Left ventricle myocardium inferior (tissue), 1 donor: ENCODE measurements at places on chromosomes 2 and 18. TPM values are rescaled to one million over a fixed set of nuclear protein-coding genes. Genes with fewer than 3 reads are reported as not detected.

DNA sequence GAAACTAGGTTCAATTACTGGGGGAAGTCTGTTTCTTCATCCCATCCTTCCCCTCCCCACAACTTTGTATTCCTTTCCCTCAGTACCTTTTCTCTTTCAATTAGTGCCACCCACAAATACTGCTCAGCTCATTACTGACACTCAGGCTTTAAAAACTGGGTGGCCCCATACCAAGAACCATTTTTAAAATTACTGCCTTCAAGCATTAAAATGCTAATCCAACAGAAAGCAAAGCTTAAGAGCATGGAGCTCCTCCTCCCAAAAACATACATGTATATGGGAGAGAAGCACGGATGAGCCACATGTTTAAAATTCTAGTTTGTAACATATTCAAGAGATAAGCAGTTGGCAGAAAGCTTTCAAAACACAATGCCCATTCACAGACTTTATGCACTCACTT lies 44.0 kb downstream of the IRS1 start:
- no peak for DNase-seq

GRCh38 chr2:55107436-55107835 lies 57.2 kb upstream of the RTN4 start:
- no peak for DNase-seq

- no peak for DNase-seq
Observed at GRCh38 chr18:79677221-79677620, 2.4 kb upstream of the CTDP1 start.

- no peak for DNase-seq
Observed at GRCh38 chr2:179825494-179825893, 35.9 kb downstream of the ZNF385B start.

DNA sequence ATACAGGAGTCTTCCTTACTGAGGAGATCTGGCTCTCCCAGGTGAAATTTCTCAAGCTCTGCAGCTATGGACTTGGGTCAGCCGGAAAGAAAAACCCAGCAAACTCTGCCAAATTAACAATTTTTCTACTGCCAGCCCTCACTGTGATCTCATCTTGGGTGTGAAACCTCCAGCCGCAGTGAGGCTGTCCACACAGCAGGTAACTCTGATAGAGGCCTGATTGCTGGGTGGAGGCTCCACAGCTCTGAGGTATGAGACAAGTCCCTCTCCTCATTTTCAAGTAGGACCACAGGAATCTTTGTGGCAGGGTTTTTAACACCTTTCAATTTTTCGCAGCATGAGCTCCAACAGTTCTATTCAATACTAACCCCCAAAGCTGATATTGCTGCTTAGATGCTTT lies 430.6 kb upstream of the RAB6C start:
- no peak for DNase-seq

DNA sequence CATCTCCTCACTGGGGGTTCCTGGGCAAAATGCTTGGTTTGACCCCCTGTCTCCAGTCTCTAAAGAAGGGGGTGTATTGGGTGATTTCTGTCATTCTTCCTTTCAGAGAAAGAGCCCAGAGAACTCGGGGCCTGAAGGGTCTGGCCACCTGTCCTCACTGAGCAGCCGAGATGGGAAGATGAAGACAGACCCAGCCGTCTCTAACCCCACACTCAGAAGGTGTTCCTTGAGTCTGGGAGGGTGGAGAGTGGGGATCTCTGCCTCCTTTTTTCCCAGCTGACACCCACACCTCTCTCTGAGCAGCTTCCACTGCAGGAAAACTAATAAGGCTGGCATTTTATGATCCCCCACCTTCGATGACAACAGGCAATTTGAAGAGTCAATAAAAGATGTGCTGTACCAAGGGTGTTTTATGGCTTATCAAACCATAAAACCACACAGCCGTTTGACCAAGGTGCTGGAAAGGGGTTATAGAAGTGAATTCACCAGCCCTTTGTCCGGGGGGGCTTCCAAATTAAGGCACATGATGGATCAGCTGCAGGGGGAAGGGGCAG lies 213.8 kb downstream of the SMAD2 start:
- no peak for DNase-seq

GRCh38 chr2:126719833-126720351 lies 63.9 kb downstream of the GYPC start:
- DNase-seq, result no peak

DNA sequence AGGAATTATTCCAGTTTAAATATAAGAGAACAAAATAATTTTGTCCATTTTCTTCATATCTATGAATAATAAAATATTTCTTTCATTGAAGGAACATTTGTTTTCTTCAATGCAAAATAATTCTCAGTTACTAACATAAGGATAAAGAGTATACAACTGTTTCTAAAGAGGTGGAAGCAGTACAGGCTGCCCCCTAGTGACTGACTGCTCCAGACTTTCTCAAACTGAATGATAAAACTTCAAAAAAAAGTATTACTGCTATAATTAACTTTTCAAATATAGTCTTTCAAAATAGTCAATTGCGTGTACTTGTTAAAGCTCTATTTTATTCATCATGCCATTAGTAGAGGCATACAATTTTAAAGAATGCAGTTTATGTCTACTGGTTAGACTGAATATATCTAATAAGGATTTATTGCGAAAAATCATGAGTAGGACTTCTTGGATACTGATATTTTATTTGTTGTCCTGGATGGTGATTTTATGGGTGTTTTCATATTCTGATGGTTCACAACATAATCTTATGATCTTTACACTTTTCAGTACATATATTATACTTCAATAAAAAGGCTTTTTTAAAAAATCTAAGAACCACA lies 100.1 kb downstream of the WDPCP start:
- DNase-seq, result no peak

- DNase-seq, result no peak
Observed at GRCh38 chr18:7157760-7158159, 40.2 kb upstream of the LAMA1 start.

DNA sequence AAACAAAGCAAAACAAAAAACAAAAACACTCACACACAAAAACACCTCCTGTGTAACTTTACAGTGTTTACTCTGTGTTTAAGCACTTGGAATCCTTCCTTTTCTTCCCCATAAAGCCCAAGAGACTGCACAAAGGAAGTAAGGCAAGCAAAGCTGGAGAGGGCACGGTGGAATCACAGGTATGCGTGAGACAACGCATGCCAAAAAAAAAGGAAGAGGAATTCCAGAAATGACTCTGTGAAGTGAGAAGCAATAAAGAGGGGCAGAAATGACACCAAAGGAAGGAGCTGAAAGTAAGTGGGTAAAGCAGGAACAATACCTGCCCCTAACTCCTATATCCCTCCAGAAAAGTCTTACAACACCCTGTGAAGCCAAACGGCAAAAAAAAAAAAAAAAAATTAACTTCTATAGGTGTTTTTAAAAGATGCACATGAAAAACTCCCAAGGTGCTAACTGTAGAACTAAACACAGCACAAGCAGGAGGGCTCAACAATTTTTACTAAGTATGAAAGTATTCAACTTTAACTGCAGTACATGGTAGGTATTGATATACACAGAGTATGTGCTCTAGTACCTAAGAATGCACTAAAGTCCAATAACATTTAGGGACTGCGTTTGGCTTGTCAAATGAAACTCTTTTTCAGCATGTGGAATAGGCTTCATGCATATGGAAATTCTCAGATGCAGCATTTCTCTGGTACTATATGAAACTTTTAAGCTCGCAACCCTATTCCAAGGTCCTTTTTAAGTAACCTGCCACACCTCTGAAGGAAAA lies 9.1 kb downstream of the RND3 start:
- DNase-seq, result no peak

DNA sequence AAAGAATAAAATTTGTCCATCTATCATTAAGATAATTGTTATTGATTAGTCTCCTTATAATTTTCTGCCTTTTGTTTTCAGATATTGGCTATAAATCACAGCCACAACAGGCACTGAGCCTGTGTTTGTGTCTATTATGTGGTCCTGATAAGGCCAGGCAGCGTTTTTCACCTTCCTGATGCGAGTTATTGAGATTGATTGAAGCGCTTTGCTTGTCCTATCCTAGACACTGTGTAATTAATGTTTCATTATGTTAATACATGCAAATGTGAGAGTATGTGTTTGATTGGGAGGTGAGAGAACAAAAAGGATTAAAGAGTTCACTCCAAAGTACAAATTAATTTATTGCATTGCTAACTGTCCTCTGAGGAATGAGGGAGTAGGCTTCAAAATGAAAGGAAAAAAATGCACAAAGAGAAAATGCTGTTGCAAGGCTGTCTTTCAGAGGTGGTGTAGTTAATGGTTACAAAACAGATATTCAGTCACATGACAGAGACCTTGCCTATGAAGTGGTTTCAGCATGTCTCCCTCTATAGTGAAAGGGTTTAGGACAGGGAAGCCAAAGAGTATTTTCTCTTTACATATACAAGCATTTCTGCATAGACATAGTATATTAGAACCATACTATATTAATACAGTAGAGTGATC lies 391.1 kb downstream of the DCC start:
- no peak for DNase-seq

- DNase-seq, result peak; percentile 13
Observed at GRCh38 chr2:239928391-239929350, 96.5 kb downstream of the NDUFA10 start.

DNA sequence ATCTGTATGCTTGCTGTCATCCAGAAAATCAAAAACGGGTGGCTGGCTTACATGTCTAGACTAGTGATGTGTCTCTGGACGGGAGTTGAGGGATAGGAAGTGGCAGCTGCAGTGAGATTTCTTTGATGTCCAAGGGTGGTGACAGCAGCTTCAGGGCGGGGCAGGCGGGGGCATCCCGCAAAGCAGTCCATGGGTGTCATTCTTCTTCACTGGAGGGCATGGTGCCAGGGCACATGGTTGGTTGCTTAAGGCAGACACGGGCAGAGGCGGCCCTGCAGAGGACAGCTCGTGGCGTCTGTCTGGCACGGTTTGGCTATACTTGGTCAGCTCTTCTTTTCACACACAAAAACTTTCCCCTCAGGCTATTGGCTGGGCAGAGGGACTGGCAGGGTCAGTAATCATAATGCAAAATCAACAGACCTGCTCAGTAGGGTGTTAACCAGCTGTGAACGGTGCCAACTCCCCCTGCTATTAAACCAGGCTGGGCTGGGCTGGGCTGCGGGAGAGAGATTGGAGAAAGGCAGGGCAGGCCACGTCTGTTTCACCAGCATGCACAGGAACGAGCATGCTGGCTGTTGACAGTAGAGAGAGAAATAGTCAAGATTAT lies 63.7 kb downstream of the COL4A3 start:
- DNase-seq, result peak; percentile 76

- DNase-seq, result no peak
Observed at GRCh38 chr18:6107794-6108193, 212.5 kb upstream of the TMEM200C start.

- DNase-seq, result no peak
Observed at GRCh38 chr2:46381871-46382270, 84.7 kb downstream of the EPAS1 start.

DNA sequence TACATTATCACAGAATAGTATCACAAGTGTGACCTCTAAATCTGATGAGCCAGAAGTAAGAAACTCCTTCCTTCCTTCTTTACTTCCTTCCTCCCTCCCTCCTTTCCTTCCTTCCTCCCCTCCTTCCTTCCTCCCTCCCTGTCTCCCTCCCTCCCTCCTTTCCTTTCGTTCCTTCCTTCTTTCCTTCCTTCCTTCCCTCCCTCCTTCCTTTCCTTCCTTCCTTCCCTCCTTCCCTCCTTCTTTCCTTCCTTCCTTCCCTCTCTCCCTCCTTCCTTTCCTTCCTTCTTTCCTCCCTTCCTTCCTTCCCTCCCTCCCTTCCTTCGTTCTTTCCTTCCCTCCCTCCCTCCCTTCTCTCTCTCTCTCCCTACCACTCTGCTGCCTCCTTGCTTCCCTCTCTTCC lies 359.2 kb downstream of the OSR1 start:
- DNase-seq, result no peak

GRCh38 chr2:164737612-164738081 lies 104.0 kb downstream of the COBLL1 start:
- no peak for DNase-seq

- DNase-seq, result no peak
Observed at GRCh38 chr2:99801327-99801901, 311.6 kb upstream of the REV1 start.

- no peak for DNase-seq
Observed at GRCh38 chr2:219500135-219500534, 1.4 kb downstream of the GMPPA start.

- no peak for DNase-seq
Observed at GRCh38 chr2:1491751-1492150, 78.5 kb downstream of the TPO start.

DNA sequence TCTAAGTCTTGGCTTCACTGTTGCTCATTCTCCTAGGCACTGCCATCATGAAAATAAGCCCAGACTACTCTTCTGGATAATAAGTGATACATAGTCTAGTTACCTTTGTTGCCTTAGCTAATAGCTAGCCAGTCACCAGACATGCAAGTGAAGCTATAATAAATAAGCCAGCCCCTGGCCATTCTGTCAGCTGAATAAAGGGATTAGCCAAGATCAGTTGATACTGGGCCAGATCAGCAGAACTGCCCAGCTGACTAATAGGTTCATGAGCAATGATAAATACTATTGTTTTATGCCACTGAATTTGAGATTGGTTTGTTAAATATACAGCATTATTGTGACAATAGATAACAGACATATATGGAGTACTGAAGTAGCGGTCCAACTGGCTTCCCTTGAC lies 8.0 kb upstream of the C2orf69 start:
- no peak for DNase-seq

DNA sequence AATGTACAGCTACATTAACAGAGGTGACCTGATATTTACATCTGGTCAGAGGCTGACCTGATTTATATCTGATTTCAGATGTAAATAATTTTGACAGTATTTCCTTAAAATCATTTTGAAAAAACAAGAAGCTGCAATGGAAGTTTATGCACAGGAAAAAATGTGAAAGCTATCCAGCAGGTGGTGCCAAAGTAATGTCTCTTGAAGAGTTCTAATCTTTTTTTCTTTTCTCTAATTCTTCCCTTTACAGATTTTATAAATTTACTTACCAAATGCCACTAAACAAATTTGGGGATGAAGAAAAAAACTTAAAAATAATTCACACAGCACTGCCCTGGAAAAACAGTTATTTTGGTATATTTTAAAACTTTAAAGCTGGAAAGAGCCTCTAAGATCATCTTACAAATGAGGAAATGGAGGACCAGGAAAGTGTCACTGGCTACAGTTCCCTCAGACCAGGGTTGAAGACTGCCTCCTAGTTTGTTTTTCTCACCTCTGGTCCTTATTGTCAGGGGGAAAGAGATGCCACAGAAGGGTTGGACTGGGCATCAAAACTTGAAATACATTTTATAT lies 16.4 kb upstream of the FBLN7 start:
- DNase-seq, result no peak

The MROH2A gene
- not detected for total RNA-seq

The AGFG1 gene
- 50.4 TPM for total RNA-seq

The CAPN14 gene
- total RNA-seq, result 0.27 TPM

The ESCO1 gene
- 9.2 TPM for total RNA-seq

The IL18R1 gene
- 1.8 TPM for total RNA-seq

The EML6 gene
- 0.77 TPM for total RNA-seq

The SLC5A7 gene
- not detected for total RNA-seq

The THOC1 gene
- total RNA-seq, result 10.2 TPM

The PTPRN gene
- 0.11 TPM for total RNA-seq

The BOK gene
- 2.4 TPM for total RNA-seq

The SAG gene
- not detected for total RNA-seq

The SERPINB3 gene
- not detected for total RNA-seq
